Stimulated activated CD8-positive, alpha-beta memory T cell treated with anti-CD3 and anti-CD28 coated beads, Interleukin-7, amount 100 ng/mL, for 4 hours (primary cell): ENCODE measurements at places on chromosomes 12 and 14.

GRCh38 chr14:57611555-57612075 lies 118.0 kb upstream of the CCDC198 start:
- DNase-seq, result no peak

DNA sequence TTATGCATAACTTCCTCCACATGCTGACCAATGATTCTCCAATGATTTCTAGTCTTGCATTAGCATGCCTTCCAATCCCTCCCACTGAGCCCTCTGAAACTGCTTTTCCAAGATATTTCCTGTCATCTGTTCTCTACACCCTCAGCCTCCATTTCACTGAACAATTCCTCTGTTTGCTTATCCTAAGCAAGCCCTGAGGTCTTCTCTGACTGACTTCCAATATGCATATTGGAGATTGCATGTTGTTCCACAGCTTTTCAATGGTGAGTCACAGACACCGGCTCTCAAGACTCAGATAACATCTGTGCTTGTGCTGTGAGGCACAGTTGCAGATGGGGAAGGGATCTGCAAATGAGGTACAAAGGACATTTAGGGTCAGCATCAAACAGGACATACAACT lies 141.0 kb downstream of the SLC16A7 start:
- DNase-seq, result no peak

DNA sequence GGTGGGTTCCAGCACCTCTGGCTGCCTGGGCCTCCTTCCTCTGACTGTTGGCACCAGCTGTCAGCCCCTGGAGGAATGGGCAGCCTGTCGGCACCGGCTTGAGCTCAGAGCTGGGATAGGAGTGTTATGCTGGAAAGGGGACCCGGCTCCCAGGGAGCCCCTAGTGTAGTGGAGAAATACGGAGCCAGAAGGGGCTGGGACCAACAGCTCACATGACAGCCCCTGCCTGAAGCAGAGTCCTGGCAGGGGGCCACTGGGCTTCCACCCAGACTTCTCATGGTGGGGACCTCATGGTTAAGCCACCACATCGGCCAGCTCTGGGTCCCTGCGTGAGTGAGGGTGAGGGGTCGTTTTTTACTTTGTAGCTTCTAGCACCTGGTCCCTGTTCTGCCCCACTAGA lies 174.5 kb downstream of the TSPAN9 start:
- DNase-seq, result no peak

- no peak for DNase-seq
Measured at GRCh38 chr12:45742590-45742989, 13.1 kb downstream of the ARID2 start.

GRCh38 chr14:65279510-65279909 lies 133.0 kb upstream of the FUT8 start:
- no peak for DNase-seq

GRCh38 chr14:100292776-100293461 lies 13.3 kb downstream of the SLC25A29 start:
- DNase-seq, result no peak

DNA sequence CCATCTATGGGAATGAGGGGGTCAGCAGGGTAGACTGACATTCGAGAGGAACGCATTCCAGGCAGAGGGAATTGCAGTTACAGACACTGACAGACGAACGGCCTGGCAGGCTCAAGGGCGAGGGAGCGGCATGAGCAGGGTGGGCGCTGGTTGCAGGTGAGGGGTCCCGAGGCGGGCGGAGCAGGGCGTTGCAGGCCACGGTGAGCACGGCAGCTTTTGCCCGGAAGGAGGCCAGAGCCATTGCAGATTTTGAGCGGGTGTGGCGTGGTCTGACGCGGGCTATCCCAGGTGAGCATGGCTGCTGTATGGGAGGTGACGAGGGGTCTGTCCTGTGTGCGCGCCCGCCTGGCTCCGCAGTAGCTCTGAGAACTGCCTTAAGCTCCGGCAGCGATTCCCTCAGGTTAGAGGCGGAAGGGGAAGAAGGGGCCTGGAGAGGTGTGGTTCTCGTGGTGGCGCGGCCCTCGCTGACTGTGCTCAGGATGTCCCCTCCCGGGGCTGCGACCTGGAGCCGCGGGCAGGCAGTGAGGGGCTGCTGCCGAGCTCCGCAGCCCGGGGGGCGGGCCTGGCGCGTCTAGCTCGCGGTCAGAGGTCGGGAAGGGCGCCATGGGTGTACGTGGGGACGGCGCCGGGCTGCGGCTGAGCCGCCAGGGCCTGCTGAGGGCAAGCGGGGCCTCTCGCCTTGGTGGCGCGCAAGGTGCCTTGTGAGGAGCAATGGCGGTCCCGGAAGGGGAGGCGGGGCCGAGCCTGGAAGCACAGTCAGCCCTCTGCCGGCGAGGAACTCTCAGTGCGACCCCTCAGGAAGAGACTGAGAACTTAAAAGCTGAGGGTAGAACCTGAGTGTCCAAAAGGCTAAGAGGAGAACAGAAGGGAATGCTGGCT lies 177.1 kb downstream of the CACNA1C start:
- no peak for DNase-seq

GRCh38 chr12:131583090-131583712 lies 127.7 kb upstream of the SFSWAP start:
- no peak for DNase-seq

DNA sequence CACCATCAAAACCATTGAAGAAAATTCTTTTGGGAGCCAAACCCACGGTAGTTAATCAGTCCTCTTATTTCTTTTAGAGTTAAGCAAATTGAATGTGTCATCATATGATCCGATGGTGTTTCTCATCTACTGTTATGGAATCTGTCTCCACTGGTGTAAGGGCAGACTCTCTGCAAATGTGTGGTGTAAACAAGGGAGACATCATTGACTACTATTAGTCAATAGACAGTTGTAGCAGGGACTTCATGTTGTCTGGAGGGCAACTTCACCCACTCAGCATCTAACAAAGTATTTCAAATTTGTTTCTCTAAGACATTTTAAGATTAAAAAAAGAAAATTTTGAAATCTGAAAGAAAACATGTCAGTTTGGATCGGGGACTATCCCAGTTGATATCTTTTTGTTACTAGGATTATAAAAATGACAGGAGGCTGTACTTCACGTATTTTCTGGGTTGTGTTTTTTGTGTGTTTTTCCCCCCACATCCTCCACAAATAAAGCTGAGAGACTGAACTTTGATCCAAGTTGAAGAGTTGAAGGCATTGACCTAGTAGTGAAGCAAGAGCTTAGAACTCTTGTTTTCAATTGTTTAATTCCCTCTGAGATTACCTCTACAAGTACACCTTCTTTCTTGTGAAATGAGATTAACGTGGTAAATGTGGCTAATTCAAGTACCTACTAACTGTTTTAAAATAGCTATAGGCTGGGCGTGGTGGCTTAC lies 4.0 kb downstream of the GOLGA5 start:
- DNase-seq, result no peak

DNA sequence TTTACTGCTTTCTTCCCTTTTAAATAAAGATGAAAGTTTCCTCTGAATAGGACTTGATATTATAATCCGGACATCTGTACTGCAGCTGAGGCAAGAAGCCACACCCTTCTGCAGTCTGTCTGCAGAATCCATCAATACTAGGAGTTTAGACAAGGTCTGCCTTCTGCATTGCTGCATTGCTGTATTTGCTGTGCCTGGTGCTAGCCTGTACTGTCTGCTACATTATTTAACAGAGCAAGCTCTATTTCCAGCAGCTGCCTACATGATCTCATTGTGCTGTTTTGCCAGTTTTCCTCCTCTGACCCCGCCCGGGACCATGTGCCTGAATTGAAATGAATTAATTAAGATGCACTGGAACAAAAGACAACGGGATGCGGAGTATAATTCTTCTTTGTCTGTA lies 1.7 kb downstream of the TUBA1A start:
- DNase-seq, result no peak

- no peak for DNase-seq
Measured at GRCh38 chr12:105939181-105939721, 199.5 kb downstream of the NUAK1 start.

DNA sequence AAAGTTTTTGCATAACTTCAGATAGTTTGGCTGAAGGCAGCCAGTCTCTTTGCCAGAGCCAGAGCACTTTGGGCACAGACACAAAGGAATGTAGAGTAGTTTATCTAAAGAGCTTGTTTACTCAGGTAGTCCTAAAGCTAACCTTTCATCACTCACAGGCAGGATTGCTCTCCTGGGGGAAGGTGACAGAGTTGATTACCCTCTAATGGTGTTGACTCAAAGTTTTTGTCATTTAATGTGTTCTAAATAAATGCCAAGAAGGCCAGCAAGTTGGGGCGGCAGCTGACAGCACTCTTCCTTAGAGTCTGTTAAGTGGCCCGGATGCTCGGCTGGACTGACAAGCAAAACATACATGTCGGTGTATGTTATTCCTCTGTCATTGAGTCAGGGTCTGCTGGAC lies 9.3 kb upstream of the TAS2R46 start:
- no peak for DNase-seq

DNA sequence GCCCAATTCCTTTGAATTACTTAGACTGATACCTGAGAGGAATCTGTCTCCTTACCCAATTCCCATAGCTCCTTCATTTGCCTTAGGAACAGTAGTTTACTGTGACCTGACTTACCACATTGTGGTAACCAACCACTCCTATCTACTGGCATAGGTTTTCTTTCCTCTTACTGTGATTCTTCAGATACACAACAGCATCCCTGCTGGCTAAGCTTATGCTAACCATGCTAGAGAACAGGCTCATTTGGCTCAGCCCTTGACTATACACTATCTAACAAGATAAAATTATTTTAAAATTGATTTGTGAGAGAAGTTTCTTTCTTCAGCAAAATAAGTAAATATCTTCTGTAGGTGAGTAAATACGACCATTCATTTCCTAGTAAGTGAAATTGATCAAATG lies 320.4 kb upstream of the DDHD1 start:
- DNase-seq, result no peak

DNA sequence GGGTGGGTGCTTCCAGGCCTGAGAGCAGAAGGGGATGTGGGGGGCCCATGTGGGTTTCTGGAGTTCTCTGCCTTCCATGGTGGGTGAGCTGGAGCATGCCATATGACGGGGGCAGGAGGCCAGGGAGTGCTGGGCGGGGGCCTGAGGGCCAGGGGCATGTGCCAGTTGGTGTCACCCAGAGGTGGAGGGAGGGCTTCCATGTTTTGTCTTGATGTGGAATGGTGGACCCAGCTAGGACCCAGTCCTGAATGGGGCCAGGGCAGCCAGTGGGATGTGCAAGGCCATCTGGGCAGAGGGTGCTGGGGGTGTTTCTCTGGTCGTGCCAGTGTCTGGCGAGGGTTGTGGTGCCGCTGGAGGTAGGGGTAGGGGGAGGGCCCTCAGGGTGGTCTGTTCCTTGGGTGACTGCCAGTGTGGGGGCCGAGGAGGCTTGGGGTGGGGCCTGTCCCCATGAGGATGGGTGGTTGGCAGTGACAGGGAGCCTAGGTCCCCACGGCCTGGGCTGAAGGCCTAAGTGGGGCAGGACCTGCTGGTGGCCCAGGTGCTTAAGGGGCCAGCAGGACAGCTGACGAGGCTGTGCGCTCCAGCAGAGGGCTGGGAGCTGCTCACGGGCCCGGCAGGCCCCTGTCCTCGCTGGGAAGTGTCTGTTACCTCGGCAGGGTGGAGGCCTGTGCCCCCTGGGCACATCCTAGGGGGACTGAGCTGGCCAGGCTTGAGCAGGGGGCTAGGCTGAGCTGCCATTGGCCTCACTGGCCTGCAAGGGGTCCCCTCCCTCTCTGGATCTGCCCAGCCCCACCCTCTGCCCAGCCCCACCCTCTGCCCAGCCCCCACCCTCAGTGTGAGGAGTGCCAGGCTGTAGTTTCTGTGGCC lies 26.8 kb downstream of the CEP170B start:
- no peak for DNase-seq

DNA sequence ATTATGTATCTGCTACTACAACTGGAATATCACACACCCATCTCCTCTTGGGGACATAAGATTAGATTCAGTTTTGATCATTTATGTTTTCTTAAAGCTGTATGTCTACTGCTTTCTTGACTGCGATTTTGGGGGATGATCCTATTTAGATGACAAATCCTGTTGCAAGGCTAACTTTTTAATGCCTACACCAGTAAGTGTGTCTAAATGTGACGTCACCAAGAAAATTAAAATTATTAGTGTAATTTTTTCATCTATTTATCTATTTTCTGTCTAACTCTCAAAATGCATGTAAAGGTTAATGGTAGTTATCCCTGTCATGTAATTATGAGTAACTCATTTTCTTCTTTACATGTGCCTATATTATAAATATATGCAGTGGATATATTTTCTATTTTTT lies 170.9 kb upstream of the PPFIA2 start:
- DNase-seq, result no peak

DNA sequence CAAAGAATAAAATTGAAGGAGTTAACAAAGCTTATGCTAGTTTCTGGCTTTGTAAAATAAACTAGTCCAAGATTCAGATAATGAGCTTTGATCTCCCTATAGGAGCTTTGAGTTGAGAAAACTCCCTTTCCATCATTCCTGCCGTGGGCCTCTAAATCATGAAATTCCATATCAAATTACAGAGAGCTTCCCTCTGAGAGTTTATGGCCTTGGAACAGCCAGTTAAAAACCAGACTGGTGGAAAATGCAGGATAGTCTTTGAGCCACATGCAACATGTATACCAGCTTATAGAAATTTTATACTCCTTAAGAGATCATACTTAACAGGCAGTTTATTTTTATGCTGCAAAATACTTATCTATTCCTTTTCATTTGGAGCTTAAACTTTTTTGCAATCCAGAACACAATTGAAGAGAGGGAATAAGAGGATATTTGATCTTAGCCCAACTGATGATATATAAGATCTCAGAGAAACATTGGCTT lies 175.8 kb upstream of the ATP2B1 start:
- no peak for DNase-seq

GRCh38 chr12:39813776-39814175 lies 194.2 kb upstream of the ABCD2 start:
- DNase-seq, result no peak

- DNase-seq, result no peak
Measured at GRCh38 chr12:46179693-46180452, 89.0 kb downstream of the SLC38A1 start.

DNA sequence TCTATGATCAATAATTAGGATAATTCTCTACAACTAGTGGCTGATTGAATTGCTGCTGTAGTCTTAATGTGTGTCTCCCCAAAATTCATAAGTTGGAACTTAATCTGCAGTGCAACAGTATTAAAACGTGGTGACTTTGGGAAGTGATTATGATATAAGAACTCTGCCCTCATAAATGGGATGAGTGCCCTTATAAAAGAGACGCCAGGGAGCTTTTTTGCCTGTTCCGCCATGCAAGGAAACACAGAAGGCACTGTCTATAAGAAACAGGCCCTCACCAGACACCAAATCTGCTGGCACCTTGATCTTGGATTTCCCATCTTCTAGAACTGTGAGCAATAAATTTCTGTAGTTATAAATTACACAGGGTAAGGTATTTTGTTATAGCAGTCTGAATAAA lies 161.0 kb downstream of the ALX1 start:
- DNase-seq, result no peak

GRCh38 chr12:6948873-6949594 lies 2.1 kb upstream of the PTPN6 start:
- no peak for DNase-seq

- DNase-seq, result no peak
Measured at GRCh38 chr14:50605766-50606165, 45.8 kb downstream of the ATL1 start.

GRCh38 chr12:8080120-8080519 lies 2.0 kb upstream of the NECAP1 start:
- no peak for DNase-seq
